ENCODE measurements at places on chromosomes 3 and 15.
A peak's percentile ranks its signal among the peaks of the same experiment; 100 is the strongest.

GRCh38 chr3:44252332-44252959, 10.8 kb downstream of the TOPAZ1 start:
- no peak for DNase-seq

DNA sequence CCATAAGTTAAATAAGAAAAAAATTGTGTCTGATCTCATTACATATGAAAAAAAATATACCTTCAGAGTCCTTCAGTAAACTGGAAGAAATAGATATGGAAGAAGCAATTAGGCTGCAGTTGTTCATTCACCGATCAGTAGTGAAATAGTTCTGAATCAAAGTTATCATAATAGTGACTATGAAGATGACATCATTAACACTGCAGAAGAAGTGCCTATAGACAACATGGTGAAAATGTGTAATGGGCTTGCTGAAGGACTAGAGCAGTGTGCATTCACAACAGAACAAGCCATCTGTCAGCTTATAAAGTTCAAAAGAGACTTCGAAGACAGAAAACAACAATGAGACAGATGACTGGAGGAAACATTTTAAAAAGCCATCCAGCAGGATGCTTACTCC, 144.5 kb downstream of the NAALADL2 start:
- DNase-seq, result no peak

DNA sequence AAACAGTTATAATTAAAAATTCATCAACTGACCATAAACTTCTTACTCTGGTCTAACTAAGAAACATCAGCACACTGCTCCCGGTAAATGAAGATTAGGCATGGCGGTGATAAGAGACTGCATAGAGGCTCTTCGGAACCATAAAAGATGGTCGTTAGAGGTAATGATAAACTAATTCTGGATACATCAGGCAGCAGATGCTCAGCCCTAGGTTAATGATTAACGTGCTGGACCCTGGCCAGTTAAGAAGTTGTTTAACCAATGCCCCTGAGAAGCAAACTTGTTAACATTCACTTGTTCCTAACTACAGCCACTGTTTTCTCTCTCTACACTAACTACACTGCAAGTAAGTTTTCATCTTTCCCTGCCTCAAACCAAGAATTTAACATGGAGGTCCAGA, 111.5 kb downstream of the PDZRN3 start:
- DNase-seq, result peak; percentile 76

GRCh38 chr3:52228266-52228665, 2.8 kb upstream of the TLR9 start:
- DNase-seq, result no peak

DNA sequence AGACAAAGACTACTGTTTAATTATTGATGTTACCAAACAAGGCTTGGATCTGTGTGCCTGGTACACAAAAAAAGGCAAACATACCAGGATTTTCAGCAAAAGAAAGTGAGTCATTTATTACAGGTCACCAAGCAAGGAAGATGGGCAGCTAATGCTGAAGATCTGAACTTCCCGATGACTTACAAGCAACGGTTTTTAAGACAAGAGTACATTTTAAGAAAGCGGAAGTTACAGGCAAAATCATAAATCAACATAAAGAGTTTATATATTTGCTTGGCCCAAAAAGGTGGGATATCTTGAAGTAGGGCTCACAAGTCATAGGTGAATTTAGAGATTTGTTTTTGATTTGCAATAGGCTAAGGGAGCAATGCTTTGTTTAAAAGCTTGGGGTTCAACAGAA, 125.4 kb upstream of the SPATA16 start:
- no peak for DNase-seq
